ENCODE measurements at places on chromosomes 1 and 21. TPM values are rescaled to one million over a fixed set of nuclear protein-coding genes. Genes with fewer than 3 reads are reported as not detected.

GRCh38 chr1:183901748-183902330 lies 96.9 kb downstream of the RGL1 start:
- no peak for DNase-seq
- H3K27ac ChIP-seq, result no peak overlapping the region
- H3K27me3 ChIP-seq, result no peaks in the 10 kb centered on the region
- no peak overlapping the region for H3K4me3 ChIP-seq

- no peaks in the 10 kb centered on the region for H3K27me3 ChIP-seq
- no peaks in the 10 kb centered on the region for H3K36me3 ChIP-seq
- DNase-seq, result no peak
- no peak overlapping the region for H3K27ac ChIP-seq
- H3K4me3 ChIP-seq, result no peak overlapping the region
These were observed 35.7 kb downstream of the WNT3A start for GRCh38 chr1:228042508-228042907.

GRCh38 chr21:33032434-33033047 lies 6.8 kb downstream of the OLIG2 start:
- peaks cover 70% of the 10 kb centered on the region for H3K27me3 ChIP-seq
- no peak for DNase-seq
- no peak overlapping the region for H3K4me3 ChIP-seq
- H3K4me1 ChIP-seq, result peaks cover 54% of the 10 kb centered on the region

GPX7 gene
- total RNA-seq, result 12.6 TPM

DIRAS3 gene
- total RNA-seq, result 0.47 TPM
